ENCODE measurements at places on chromosomes 7 and 10.

DNA sequence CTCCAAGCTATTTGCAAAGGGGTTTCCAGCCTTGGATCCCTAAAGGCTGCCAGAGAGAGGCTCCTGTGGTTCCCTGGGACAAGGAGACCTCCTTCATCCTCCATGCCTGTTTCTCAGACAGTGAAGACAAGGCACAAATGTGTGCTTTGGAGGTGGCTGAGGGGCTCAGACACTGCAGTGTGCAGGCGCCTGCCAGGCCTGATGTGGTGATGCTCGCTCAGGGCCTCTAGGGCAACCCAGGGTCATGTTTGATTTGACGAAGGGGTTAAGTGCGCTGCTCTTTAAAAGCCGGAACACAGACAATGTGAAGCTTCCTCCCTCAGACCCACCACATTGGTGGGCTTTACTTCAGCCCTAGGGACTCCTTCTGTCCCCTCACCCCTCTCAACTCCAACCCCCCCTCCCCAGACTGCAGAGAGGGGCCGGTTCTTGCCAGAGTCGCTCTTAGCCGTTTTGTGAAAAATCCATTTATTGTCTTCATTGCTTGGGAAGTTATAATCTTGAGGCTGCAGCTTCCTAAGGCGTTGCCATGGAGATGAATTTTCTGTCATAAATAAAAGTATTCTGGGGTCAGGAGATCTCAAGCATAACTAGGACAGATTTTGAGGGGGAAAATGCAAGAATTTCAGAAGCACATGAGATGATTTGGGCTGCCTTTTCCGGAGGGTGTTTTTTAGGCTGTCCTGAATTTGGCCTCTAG lies 35.8 kb downstream of the PDGFA start:
- no peak for DNase-seq

GRCh38 chr7:137017221-137017620 lies 148.8 kb downstream of the CHRM2 start:
- DNase-seq: no peak

DNA sequence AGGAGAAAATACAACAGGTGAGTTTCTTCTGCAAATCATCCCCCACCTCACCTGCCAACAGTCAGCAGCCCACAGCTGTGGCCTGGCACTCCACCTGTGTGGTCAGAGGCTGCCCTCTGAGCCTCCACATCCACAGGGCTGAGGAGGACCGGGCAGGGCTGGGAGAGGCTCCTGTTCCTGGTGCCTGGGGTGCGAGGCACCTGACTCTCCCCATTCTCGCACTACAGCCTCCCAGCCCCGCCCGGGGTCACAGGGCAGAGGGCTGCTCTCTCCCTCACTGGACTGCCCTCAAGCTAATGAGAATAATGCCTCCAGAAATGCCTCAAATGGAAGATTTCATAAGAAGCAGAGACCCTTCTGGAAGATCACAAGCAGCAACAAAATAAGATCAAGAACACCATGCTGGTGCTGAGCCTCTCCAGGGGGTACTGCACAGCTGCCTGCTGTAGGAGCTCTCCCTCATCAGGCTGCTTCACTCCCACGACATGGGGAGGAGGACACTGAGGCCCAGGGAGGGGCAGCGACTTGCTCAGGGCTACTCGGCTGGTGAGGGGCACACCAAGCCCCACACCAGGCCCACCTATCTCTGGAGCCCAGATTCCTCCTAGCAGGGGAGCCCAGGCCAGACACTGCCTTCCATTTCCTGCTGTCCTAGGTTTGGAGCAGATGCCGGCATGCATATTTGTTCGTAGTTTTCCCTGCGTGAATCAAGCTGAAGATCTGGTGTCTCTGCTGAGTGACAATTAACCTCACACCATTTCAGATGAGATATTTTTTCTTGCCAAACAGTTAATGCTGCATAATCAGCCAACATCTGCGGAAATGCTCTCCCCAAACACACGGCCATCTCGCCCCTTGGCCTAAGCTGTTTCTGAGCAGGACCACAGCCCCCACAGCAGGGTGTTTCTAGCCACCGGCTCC lies 76.5 kb downstream of the FAM53B start:
- no peak for DNase-seq

DNA sequence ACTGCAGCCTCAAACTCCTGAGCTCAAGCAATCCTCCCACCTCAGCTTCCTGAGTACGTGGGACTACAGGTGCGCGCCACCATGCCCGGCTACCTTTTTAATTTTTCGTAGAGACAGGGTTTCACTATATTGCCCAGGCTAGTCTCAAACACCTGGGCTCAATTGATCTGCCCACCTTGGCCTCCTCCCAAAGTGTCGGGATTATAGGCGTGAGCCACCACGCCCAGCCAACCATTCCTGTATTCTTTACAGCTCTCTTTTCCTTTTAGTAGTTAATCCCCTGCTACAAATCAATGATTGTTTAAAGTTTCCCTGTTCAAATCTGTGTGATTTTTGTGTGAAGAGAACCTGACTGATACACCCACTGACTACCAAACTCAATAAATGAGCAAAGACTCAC lies 75.4 kb upstream of the SVIL start:
- DNase-seq: no peak

Measured in SK-N-MC (cell line).